ENCODE measurements at places on chromosomes 2 and 18.

DNA sequence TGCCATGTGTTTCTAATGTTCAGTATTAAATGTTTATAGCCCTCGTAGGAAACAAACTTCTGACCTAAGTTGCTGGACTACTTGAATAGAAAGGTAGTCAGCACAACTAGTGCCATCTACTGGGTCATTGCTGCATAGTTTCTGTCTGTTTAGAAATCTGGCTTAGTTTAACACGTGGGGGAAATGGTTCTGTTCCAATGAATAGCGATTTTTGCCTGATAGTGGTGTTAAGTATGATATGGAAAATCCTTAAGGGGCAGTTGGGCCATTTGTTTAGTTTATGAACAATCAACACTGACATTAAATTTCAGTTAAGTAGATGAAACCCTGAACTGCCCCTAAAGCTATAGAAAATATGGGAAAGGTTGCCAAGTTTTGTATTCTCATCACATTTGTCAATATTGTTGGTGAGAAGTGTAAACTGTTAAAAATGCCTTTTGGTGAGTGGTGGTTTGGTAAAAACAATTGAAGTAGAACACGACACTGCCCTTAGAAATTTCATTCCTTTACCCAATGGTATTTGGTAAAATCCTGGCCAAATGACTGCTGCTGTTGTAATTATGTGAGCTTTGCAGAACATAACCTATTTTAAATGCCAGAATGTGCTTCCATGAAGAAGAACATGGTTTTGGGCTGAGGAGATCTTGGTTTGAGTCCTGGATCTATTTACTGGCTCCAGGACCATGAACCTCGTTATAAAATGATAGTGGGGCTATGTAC is 13.2 kb downstream of the NABP1 start:
- no peak for DNase-seq

DNA sequence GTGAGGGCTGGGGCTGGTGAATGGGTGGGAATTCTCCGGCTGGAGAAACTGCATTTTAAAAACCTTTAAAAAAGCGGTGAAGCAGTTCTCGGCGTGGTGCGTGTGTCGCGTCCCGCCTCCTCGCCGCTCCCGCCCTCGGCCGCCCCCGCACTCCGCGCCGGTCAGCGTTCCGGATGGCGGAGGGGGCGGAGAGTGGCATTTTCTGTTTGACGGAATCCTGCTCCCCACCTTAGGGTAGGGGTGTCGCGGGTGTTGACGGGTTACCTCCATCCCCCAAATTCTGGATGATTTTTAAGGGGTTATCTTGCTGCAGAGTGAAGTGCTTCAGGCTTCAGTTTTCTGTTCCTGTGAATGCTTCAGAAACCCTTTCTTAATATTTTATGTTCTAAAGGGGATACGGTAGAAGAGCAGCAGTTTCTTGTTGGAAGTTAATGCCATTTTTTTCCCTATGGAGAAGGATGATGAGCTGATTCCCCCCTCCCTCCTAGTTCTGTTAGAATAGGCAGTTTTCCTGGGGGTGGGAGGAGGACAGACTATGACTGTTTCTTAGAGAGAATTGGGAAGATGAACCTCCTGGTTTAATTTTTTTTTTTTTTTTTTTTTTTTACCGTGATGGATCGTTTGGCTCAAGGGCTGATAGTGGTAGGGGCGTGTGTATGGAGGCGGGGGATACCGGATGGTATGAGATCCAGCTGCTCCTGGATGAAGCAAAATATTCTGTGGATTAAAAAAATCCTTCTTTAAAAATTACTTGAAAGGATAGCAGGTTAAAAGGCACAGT is 756 bp downstream of the ABI2 start:
- DNase-seq, result peak; percentile 25

- no peak for DNase-seq
Observed at GRCh38 chr2:215772003-215772402, 241.3 kb downstream of the MREG start.

DNA sequence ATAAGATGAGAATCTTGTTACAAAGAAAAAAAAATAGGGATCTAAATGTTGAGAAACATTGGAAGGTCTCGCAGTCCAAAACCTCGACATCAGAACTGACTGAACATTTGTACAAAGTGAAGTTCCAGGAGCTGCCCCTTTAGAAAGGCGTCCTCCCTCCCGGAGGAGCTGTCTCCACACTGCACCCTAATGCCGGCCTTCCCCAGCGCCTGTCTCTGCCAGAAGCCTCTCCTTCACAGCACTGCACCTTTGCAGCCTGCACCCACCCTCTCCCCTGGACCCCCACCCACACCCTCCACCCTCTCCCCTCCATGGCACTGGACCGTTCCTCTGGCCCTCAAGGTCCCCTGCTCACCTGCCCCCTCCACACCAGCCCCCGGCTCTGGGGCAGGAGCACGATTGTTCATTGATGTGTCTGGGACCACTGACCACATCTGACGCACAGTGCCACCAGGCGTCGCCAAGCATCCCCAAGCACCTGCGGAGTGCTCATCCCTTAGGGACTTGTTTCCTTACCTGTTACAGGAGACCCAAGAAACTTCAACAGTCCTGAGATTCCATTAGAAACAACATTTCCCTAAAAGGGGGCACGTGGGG is 90.3 kb upstream of the SNTG2 start:
- no peak for DNase-seq

- DNase-seq, result peak; percentile 85
Observed at GRCh38 chr18:76620321-76621170, 125.5 kb upstream of the ZNF516 start.

- DNase-seq, result no peak
Observed at GRCh38 chr18:42045346-42045745, 90.3 kb downstream of the PIK3C3 start.

DNA sequence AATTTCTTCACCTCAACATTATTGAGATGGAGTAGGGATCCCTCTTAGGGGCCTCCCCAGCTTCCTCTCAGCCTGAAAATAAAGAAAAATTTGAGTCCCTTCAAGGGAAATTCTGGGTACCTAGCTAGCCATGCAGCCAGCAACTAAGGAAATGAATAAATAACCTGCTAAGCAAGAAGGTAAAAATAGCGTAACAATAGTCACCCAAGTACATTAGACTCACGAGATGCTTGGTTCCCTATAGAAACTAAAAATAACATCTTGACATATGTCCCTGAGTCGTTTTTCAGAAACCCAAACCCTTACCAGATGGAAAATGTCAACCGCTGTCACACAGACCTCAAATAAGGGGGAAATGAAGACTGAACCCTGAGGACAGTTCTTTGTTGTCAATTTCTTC is 51.9 kb downstream of the CACNB4 start:
- no peak for DNase-seq

DNA sequence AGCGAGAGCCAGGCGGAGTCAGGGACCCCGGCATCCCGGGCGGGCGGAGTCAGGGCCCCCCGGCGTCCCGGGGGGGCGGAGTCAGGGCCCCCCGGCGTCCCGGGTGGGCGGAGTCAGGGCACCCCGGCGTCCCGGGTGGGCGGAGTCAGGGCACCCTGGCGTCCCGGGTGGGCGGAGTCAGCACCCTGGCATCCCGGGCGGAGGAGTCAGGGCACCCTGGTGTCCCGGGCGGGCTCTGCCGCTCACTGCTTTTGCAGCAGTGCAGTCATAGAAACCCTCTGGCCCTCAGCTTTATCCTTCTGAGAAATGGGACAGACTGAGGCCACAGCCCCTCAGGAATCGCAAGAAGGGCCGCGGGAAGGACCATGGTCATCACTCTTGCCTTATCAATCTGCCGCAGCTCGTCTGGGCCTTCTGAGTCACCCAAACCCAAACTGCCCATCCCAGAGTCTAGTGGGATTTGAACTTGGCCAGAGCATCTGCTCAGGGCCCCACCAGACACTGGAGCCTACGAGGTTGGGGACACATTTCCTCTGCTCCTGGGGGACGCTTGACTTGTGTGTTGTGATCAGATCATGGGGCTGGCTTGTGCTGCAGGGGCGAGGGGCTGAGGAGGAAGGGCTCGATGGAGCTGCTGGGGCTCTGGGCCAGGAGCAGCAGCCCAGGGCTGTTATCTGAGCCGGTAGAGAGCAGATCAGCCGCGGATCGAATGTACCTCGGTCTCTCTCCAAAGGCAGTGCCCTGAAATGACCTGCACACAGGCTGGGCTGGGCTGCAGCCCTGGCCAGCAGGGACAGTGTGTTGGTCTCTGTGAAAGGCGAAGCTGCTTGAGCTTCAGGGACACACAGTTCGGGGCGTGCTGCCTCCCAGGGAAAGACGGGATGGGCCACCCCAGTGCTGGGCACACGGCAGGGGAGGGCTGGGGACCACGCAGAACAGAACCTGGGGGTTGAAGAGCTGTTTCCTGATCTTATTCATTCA is 290.1 kb upstream of the HDAC4 start:
- DNase-seq, result no peak

GRCh38 chr2:127188797-127189196 is 31.3 kb downstream of the CYP27C1 start:
- no peak for DNase-seq

GRCh38 chr18:55453186-55453585 is 134.8 kb downstream of the TCF4 start:
- DNase-seq, result no peak

DNA sequence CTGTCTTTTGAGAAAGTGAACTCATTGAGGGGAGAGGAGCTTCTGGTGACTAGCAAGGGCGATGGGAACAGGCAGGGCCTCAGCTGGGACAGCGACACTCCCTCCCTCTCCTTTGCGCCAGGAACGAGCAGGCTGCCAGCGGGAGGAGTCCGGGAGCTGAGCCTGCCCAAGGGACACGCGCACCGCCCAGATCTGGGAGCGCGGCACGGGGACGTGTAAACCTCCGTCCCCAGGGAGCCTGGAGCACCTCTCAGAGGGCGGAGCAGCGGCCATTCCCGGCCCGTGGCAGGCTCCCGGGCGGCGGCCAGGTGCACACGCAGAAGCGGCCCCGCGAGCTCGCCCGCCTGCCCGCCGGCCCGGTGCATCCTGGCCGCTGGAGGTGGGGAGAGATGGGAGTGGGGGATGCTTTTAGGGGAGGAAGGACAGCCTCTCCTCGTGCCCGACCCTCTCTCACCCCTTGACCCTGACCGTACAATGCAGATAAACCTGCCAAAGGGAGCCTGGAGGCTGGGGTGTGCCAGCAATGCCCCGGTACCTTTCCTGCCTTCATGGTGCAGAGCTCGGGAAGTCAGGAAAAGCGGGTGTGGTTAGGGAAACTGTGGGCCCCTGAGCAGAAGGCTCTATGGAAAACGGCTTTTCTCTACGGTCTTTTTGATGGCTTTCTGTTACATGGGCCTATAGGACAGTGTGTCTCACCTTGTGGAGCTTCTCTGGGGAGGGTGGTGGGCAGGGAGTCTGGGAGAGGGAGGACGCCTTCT is 2.2 kb downstream of the AQP4 start:
- peak; percentile 27 for DNase-seq

Measured in uterus (tissue), 4 donors.